Stimulated activated CD4-positive, alpha-beta T cell treated with anti-CD3 and anti-CD28 coated beads, TNF-alpha, amount 100 ng/mL, for 24 hours (primary cell): ENCODE measurements at places on chromosomes 13 and 19.

- DNase-seq = no peak
These were observed 951.3 kb downstream of the SLITRK5 start for GRCh38 chr13:88622362-88622973.

DNA sequence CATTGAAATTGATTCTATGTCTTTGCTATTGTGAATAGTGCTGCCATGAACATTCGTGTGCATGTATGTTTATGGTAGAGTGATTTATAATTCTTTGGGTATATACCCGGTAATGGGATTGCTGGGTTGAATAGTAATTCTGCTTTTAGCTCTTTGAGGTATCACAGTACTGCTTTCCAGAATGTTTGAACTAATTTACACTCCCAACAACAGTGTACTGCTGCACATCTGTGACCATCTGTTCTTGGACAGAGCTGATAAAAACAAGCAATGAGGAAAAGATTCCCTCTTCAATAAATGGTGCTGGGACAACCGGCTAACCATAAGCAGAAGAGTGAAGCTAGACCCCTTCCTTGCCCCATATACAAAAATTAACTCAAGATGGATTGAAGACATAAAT lies 231.0 kb downstream of the MYO16 start:
- no peak for DNase-seq

DNA sequence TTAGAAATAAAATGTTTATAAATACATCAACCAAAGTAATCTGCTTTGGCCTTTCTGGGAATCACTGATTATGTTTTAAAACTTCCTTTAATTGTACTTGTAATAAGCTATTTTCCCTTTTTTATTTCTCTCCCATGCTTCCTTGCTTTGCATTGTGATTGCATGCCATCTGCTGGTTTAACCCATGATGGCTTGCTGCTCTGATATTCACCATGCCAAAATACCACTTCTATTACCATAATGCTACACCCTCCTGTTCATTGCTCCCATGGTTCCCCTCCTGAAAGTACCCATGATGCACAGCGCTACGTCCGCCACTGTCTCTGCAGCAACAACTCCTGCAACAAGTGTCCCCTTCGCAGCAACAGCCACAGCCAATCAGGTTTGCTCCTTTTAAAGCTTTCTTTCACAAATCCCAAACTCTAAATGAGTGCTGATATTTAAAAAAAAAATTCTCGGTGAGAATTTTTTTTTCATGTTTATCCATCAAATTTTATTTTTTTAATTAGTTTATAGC lies 67.7 kb upstream of the RAP2A start:
- no peak for DNase-seq

DNA sequence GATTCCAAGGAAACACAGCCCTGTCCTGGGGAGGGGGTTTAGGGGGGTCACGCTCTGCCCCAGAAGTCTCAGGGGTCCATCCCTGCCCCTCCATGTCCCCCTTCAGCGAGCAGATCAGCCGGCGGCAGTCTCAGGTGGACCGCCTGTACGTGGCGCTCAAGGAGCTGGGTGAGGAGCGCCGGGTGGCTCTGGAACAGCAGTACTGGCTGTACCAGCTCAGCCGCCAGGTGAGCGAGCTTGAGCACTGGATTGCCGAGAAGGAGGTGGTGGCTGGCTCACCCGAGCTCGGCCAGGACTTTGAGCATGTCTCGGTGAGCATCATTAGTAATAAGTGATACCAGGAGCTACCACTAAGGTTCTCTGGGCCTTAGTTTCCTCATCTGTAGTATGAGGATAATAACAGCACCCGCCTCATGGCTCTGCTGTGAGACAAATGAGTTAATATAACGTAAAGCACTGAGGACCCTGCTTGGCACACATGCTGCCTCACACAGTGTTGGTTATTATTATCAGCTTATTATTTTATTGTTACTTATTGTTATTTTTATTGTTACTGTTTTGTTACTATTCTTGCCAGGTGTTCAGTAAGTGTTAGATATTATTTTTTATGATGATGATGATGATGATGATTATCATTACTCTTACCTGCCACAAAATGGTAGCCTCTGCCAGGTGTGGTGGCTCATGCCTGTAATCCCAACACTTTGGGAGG lies 20.5 kb upstream of the SHKBP1 start:
- DNase-seq = no peak

DNA sequence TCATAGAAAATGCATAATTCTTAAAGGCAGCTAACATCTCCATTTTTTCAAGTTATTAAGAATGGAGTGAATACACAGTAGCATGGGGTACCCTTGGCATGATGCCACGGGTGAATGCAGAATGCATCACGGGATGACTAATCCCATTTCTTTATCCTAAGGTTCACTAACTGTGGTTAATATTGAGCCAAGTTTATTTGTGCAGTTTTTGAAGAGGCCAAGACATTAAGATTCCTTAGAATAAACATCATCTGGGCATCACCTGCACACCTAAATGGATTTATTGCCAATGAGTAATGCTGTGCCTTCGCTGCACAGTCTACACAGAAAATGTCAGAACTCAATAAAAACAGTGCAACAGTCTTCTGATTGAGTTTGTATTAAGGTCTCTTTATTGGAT lies 333.1 kb downstream of the GPC6 start:
- no peak for DNase-seq

GRCh38 chr19:16872728-16873127 lies 16.1 kb upstream of the F2RL3 start:
- no peak for DNase-seq

- DNase-seq = no peak
These were observed 110.5 kb downstream of the COG6 start for GRCh38 chr13:39765801-39766463.

DNA sequence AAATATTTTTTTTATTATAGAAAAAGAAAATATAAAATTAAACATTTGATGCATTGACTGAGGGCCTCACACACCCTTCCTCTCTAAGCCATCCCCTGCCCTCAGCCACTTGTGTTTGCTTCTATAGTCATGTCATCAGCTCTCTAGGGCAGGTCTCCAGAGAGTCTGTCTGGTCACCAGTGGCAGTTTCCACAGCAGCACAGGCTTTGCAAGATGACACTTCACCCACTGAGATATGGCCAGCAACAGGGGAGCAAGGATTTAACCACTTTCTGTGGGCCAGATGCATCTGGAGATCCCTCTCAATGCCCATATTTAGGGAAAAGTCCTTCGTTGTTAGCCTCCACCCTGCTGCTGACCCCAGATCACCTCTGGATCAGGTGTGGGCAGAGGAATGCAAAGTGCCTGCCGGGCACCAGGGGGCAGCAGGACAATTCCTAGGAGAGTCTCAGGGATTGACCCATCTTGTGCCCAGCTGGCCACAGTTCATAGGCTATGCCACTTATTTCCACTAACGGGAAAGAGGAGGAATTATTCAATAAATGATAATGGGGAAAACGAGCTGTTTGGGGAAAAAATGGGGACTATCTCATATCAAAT lies 4.8 kb downstream of the ABCC4 start:
- DNase-seq = no peak

- DNase-seq = peak; percentile 51
These were observed 21.8 kb downstream of the HCN2 start for GRCh38 chr19:611481-611868.
